ENCODE measurements at places on chromosomes 6 and 20. TPM values are rescaled to one million over a fixed set of nuclear protein-coding genes. Genes with fewer than 3 reads are reported as not detected.

Gene NOTCH4
- 1.4 TPM for total RNA-seq

Gene SPTLC3
- not detected for total RNA-seq

Gene ARHGAP40
- not detected for total RNA-seq

Gene SLC35D3
- not detected for total RNA-seq

Gene IL17F
- 0.84 TPM for total RNA-seq

Gene LY6G6F
- total RNA-seq, result not detected

Gene ENPP1
- 2.2 TPM for total RNA-seq

Gene TRAPPC3L
- total RNA-seq, result not detected

Gene RUNX2
- 25.8 TPM for total RNA-seq

Gene FBXO30
- total RNA-seq, result 7.9 TPM

Gene MYMX
- not detected for total RNA-seq

Gene GJA10
- total RNA-seq, result not detected

Gene PTK6
- total RNA-seq, result 0.18 TPM

Gene CGA
- not detected for total RNA-seq

Gene PPP1R16B
- 171 TPM for total RNA-seq

Gene MDC1
- total RNA-seq, result 71.1 TPM

Gene FAM184A
- total RNA-seq, result 2.0 TPM

Gene GNRH2
- total RNA-seq, result 0.90 TPM

Gene OR2H1
- not detected for total RNA-seq

Measured in CD8-positive, alpha-beta memory T cell (primary cell).